Naive B cell (primary cell): ENCODE measurements at places on chromosomes 1 and 21. TPM values are rescaled to one million over a fixed set of nuclear protein-coding genes. Genes with fewer than 3 reads are reported as not detected.

The PGLYRP4 gene
- polyA plus RNA-seq: not detected

The RIMKLA gene
- polyA plus RNA-seq: not detected

The OR2L13 gene
- polyA plus RNA-seq: not detected

The FCRL2 gene
- polyA plus RNA-seq: 38.7 TPM

The SHISA4 gene
- not detected for polyA plus RNA-seq

The CFAP141 gene
- not detected for polyA plus RNA-seq

The PCP4 gene
- polyA plus RNA-seq: not detected

The ANGPTL1 gene
- not detected for polyA plus RNA-seq

The LCE1B gene
- polyA plus RNA-seq: not detected

The TPTE gene
- polyA plus RNA-seq: not detected

The C4BPA gene
- polyA plus RNA-seq: not detected

- H3K27me3 ChIP-seq: peaks cover 10% of the 10 kb centered on the region
- no peak overlapping the region for H3K4me3 ChIP-seq
- no peak overlapping the region for H3K27ac ChIP-seq
Observed at GRCh38 chr1:31215065-31215570, 24.6 kb downstream of the NKAIN1 start.

DNA sequence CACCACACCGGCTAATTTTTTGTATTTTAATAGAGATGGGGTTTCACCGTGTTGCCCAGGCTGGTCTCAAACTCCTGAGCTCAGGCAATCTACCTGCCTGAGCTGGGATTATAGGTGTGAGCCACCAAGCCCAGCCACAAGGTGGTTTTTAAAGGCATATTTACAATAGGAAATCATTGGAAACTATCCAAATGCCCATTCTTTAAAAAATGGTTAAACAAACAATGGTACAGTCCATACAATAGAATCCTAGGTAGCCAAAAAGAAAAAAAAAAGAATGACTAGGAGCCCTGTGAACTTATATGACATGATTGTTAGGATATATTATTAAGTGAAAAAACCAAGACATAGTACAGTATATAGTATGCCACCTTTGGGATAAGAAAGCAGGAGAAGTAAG is 5.3 kb downstream of the ATP2B4 start:
- no peak overlapping the region for H3K27ac ChIP-seq
- no peaks in the 10 kb centered on the region for H3K27me3 ChIP-seq
- H3K4me3 ChIP-seq: no peak overlapping the region
- H3K36me3 ChIP-seq: no peaks in the 10 kb centered on the region
- H3K4me1 ChIP-seq: peaks cover 34% of the 10 kb centered on the region

DNA sequence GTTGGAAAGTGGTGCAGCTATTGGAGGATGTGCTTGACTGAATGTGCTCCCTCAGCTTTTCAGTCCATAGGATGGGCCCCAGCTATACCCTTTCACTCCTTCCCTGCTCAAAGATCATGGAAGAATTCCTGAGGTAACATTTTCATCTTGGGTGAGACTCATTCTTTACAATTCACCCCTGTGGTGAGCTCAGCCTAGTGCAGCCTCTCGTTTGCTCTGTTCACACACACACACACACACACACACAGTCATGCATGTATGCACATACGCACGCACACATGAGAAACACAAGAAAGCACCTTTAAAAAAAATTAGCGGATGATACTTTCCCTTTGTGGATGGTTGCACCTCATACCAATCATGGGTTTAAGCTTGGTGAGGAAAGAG is 25.8 kb downstream of the CCN1 start:
- H3K27me3 ChIP-seq: no peaks in the 10 kb centered on the region
- no peak overlapping the region for H3K27ac ChIP-seq
- no peak overlapping the region for H3K4me3 ChIP-seq
- H3K4me1 ChIP-seq: peaks cover 4% of the 10 kb centered on the region
- H3K36me3 ChIP-seq: no peaks in the 10 kb centered on the region

- H3K36me3 ChIP-seq: no peaks in the 10 kb centered on the region
- no peak overlapping the region for H3K4me3 ChIP-seq
- no peak for DNase-seq
- H3K27ac ChIP-seq: no peak overlapping the region
- H3K4me1 ChIP-seq: no peaks in the 10 kb centered on the region
Observed at GRCh38 chr1:175343945-175344344, 151.4 kb upstream of the KIAA0040 start.

- peaks cover 46% of the 10 kb centered on the region for H3K4me1 ChIP-seq
- no peaks in the 10 kb centered on the region for H3K36me3 ChIP-seq
- H3K27me3 ChIP-seq: no peaks in the 10 kb centered on the region
- no peak overlapping the region for H3K4me3 ChIP-seq
- peak; percentile 65 for DNase-seq
Observed at GRCh38 chr1:101288491-101288944, 51.7 kb downstream of the S1PR1 start.

DNA sequence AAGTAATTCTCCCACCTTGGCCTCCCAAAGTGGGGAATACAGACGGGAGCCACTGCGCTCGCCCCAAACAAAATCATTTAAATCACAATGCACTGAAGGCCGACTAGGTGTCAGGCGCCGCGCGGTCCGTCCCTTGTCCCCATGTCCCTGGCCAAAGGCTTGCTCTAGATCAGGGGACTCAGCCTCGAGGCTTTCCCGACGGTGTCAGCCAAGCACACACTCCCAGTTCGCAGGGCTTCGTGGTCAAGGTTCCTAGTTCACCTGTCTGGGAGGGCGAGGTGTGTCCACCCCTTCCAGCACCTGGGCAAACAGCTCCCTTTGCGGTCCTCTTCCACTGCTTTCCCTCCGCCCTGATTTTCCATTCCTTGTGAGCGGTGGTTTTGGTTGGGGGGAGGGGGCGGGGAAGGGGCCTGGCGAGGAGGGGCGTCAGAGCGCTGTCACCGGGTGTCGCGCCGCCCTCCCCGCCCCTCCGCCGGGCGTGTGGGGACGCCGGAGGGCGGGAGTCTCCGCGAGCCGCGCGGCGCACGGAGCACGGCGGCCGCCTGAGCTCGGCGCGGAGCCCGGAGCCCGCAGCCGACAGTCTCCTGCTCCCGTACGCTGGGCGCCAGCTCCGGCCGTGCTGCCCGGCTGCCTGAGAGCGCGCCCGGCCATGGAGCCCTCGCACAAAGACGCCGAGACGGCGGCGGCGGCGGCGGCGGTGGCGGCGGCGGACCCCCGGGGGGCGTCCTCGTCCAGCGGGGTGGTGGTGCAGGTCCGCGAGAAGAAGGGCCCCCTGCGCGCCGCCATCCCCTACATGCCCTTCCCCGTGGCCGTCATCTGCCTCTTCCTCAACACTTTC is at the start of gene STUM:
Gene STUM (plus strand): TSS at position 509 of the 838 bp plus-strand sequence. CDS start 141 bp downstream, at position 650.
- H3K4me3 ChIP-seq: peak within 1 kb of the TSS; percentile 80
- no peaks in the 10 kb centered on the region for H3K36me3 ChIP-seq
- H3K4me1 ChIP-seq: peaks cover 17% of the 10 kb centered on the region
- peaks cover 68% of the 10 kb centered on the region for H3K27me3 ChIP-seq
- peak; percentile 21 for DNase-seq
- peak within 1 kb of the TSS; percentile 14 for H3K27ac ChIP-seq

GRCh38 chr1:78792756-78793155 is 143.1 kb downstream of the IFI44 start:
- H3K36me3 ChIP-seq: no peaks in the 10 kb centered on the region
- H3K4me3 ChIP-seq: no peak overlapping the region
- no peaks in the 10 kb centered on the region for H3K27me3 ChIP-seq
- H3K27ac ChIP-seq: no peak overlapping the region
- H3K4me1 ChIP-seq: no peaks in the 10 kb centered on the region

DNA sequence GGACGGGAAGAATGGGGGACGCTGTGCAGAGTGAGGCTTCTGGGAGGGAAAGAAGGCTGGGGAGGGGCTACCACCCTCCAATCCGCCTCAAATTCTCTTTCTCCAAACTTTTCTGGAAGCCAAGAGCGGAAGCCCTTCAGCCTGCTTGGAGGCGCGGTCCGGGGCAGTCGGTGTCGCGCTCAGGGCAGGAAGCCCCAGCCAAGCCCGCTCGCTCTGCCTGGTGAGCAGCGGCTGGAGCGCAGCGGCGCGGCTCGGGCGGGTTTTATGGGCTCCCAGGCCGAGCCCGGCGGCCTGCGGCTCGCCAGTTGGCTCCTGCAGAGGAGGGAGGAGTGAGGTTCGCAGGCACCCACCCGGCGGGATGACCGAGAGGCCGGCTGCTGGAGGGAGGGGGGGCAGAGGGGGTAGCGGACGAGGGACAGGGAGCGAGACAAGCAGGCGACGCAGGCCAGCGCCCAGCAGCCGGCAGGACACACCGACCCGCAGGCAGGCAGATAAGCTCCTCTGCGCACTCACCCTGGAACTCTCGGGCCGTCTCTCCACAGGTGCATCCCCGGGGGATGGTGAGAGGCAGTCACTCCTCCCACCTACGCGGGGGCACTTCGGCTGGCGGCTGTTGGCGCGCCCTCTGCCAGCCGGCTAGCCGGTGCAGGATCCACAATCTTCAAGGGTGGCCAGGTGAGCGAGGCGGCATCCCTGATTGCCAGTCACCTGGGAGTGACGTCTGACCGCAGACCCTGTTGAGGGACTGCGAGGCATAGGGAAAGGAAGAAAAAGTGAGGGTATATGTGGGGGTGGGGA is at the start of gene AVPR1B:
Gene AVPR1B (minus strand): TSS at position 238 of the 798 bp plus-strand sequence. CDS start 498 bp downstream, outside the sequence.
- no peak within 1 kb of the TSS for H3K27ac ChIP-seq
- peaks cover 5% of the 10 kb centered on the region for H3K36me3 ChIP-seq
- peaks cover 61% of the 10 kb centered on the region for H3K27me3 ChIP-seq

GRCh38 chr1:233135833-233136232 is 159.7 kb downstream of the PCNX2 start:
- peaks cover 18% of the 10 kb centered on the region for H3K36me3 ChIP-seq
- no peaks in the 10 kb centered on the region for H3K27me3 ChIP-seq
- no peaks in the 10 kb centered on the region for H3K4me1 ChIP-seq
- H3K27ac ChIP-seq: no peak overlapping the region
- H3K4me3 ChIP-seq: no peak overlapping the region
- no peak for DNase-seq

DNA sequence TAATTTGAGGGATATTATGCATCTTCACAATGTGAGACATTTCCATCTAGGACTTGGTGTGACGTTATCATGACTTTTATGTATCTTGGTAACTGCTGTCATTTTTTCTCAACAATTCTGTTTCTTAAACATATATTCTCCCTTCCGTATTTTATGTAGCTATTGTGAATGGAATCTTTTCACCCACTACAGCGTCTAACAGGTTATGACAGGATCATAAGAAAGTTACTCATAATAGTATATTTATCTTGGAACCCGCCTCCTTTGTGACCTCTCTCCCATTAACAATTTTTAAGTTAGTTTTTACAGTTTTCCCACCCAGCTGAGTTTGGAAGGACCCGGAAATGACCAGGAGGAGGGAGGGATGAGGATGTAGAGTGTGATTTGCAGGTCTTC is 6.8 kb upstream of the DMRTA2 start:
- no peak for DNase-seq
- no peak overlapping the region for H3K4me3 ChIP-seq
- peaks cover 72% of the 10 kb centered on the region for H3K27me3 ChIP-seq
- H3K36me3 ChIP-seq: peaks cover 10% of the 10 kb centered on the region
- H3K27ac ChIP-seq: no peak overlapping the region
- H3K4me1 ChIP-seq: no peaks in the 10 kb centered on the region

GRCh38 chr1:30810416-30811080 is 53.0 kb upstream of the LAPTM5 start:
- H3K4me1 ChIP-seq: peaks cover 16% of the 10 kb centered on the region
- H3K36me3 ChIP-seq: no peaks in the 10 kb centered on the region
- H3K27ac ChIP-seq: no peak overlapping the region
- H3K27me3 ChIP-seq: peaks cover 48% of the 10 kb centered on the region

DNA sequence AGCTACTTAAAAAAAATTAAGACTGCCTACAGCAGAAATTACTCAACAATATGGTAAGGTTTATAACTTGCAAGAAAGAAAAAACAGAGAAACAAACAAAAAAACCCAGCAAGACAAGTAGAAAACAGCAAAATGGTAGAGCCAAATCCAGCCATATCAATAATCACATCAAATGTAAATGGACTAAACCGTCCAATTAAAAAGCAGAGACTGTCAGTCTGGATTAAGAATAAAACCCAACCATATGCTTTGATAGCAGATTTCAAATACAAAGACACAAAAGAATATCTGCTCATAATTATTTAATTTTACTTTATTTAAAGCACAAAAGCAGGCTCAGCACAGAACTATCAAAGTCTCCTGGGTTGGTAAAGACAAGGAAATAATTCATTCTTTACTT is 17.5 kb downstream of the PACC1 start:
- peaks cover 16% of the 10 kb centered on the region for H3K4me1 ChIP-seq
- no peak for DNase-seq
- H3K27ac ChIP-seq: no peak overlapping the region
- peaks cover 27% of the 10 kb centered on the region for H3K36me3 ChIP-seq
- H3K4me3 ChIP-seq: no peak overlapping the region
- H3K27me3 ChIP-seq: no peaks in the 10 kb centered on the region

DNA sequence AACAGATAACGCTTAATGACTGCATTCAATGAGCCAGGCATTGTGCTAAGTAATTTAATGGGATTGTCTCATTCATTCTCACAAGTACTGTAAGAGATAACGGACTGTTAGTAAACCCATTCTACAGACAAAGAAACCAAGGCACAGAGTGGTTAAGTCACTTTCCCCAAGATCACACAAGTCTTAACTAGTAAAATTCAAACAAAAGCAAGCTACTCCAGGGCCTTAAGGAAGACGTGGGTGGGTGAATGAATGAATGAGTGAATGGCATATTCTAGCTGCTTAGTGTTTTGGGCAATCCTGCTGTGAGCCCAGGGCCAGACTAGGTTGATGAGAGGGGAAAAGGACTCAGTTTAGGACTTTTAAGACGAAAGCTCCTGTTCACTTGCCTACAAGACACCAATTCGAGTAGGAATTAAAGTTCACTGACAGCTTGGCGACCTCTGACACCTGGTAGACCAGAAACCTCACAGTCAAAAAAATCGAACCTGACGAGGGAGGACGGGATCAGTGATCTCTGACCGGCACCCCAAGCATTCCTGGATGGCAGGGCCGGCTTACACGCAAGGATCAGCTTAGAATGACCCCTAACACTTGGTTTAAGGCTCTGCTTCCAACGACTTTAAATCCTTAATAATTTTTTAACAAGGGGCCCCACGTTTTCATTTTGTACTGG is 557 bp downstream of the EMC1 start:
- H3K36me3 ChIP-seq: no peaks in the 10 kb centered on the region
- DNase-seq: no peak
- H3K4me3 ChIP-seq: peak overlapping the region; percentile 96
- H3K27ac ChIP-seq: peak overlapping the region; percentile 90
